ENCODE measurements at places on chromosomes 1 and 21.

GRCh38 chr1:17920881-17921640 lies 165.9 kb downstream of the ACTL8 start:
- no peak for DNase-seq

GRCh38 chr1:41726899-41727748 lies 191.6 kb downstream of the HIVEP3 start:
- DNase-seq, result no peak

DNA sequence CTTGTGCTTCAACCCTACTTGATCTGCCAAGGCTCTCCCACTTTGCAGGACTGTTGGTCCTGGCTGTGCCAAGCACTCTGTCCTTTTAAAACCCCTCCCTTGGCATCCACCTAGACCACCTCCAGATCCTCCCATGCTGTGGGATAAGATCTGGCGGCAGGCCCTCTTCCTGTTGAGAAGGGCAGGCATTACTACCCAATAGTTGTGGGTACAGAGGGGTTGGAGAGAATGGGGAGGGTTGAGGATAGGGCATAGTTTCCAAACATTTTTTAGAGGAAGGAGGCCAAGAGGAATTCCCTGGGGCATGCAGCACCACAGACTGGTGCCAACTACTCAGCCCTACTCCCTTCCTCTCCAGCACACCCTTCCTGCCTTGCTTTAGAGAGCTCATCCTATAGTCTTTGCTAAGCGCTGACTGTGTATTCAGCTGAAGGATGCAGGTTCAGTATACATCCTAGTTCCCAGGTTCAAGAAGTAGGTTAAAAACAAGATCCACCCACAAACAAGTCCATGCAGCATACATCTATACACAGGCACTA lies 70.7 kb downstream of the TRABD2B start:
- DNase-seq, result no peak

DNA sequence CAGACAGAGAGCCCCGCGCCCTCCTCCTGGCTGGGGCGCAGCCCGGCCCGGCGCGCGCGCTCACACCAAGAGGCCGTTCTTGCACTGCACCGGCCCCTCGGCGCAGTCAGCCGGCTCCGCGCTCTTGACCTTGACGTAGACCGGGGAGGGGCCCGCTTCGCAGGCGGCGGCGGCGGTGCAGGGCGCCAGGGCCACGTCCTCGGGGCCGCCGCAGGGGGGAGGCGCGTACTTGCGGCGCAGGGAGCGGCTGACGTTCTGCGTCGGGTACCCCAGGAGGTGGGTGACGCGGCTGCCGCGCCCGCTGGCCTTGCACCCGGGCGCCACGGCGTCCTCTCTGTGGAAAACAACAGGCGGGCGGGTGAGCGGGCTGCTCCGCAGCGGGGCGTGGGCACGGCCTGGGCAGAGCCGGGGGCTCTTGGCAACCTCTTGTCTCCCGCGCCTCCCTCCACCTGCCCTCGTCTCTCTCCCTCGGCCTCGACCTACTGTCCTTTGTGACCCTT lies 7.7 kb downstream of the VSIG8 start:
- no peak for DNase-seq

GRCh38 chr1:248404024-248404423 lies 1.2 kb downstream of the OR2T1 start:
- peak; percentile 66 for DNase-seq

DNA sequence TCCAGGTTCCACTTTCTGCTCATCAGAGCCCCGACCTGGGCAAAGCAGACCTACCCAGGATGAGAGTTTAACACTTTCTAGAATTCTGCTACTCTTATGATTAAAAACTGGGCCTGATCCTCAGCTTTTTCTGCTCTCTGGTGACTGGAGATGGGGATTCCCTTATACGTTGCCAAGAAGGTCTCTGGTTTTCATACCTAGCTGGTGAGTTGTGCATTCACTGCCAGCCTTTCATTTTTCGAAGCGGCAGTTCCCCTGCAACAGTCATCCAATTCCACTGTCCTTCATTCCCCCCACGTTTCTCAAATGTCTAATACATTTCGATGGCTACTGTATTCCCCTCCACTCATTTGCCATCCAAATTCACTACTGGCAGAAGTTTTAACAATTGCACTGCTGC lies 135.3 kb downstream of the ADSS2 start:
- DNase-seq, result no peak

DNA sequence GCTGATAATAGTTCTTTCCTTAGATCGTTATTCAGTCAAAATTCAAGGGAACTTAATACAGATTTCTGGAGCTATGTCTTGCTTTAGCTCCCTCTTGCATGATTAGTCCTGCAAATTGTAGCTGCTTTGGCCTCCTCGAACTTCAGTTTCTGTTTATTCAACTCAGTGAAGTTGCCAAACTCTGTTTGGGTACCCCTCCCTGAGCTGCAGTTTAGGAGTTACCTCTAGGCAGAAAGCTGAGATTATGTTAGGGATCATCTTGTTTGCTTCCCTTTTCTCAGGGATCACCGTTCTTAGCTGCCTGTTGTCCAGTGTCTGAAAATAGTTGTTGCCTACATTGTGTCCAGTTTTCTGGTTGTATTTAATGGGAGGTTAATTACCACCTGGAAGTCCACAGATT lies 43.5 kb downstream of the SNX27 start:
- no peak for DNase-seq

DNA sequence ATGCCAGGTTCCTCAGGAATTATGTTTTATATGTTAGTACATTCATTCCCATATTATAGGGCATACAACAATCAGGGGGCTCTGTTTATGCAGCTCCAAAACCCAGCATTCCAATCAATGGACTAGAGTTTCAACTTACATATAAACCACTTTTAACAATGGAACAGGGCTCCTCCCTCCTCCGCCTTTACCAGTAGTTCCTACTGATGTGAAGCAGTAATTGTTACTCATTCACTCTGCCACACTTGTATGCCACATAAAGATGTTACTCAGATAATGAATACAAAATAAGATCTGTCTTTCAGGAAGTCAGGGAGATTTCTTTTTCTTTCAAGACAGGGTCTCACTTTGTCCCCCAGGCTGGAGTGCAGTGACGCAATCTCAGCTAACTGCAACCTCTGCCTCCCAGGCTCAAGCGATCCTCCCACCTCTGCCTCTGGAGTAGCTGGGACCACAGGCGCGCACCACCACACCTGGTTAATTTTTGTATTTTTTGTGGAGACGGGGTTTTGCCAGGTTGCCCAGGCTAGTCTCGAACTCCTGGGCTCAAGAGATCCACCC lies 17.1 kb downstream of the ZNF281 start:
- DNase-seq, result peak; percentile 53

DNA sequence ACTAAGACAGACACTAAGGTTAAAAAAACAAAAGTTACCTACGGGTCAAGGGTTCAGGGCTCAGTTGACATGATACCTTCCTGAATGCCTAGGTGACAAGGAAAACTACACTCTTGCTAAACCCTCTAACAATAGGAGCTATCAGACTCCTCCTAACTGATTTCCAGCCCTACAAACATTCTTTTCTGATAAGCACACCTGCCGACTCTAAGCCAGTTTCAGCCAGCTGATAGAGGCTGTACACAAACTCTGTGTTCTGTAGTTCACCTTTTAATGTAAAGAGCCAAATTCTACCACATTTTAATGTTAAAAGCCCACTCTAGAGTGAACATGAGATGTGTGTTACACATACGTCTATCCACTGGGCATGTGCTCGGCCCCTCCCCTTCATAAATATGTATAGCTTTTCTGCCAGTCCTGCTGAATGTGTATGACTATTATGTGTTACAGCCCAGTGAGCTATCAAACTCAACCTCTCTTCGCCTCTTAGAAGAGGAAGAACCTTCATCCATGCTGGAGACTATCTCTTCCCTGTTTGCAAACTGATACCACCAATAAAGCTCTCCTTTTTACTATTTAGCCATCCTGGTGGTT lies 40.0 kb upstream of the FAM163A start:
- no peak for DNase-seq

GRCh38 chr1:20184997-20185833 lies 681 bp upstream of the UBXN10 start:
- no peak for DNase-seq

DNA sequence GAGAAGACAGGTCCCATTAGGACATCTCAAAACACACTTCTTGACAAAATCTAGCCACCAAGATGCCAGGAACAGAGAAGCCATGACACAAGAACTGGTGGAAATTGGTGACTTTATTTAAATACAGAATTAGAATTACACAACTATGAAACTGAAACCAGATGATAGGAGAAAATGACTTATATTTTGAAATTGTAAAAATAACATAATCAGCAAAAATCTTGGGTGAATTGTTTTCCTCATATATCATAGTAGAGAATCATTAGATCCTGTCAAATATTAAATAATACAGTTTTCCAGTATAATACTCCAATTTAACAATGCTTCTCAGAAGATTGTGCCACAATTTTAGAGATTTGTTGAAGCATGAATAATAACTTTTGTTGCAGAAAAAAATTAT lies 81.5 kb upstream of the MROH9 start:
- no peak for DNase-seq

- DNase-seq, result no peak
Measured at GRCh38 chr1:31782421-31783410, 18.6 kb upstream of the ADGRB2 start.

GRCh38 chr1:213057264-213058059 lies 6.4 kb downstream of the RPS6KC1 start:
- no peak for DNase-seq

DNA sequence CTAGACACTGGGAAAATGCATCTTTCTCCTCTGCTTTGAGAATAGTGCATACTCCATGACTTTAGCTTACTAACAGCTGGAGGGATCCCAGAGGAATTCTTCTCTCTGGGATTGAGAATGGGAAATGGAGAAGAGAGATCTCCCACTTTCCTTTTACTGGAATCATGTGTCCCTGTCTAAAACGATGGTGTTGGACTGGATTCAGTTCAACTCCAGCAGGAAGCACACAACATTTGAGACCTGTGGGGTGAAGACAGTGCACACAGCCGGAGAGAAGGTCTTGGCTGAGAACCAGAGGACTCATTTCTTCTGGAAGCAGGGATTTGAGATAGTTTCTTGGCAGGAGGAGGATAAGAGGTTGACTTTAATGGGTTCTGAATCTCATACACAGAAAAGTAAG lies 58.7 kb downstream of the TRABD2B start:
- no peak for DNase-seq

GRCh38 chr1:16167331-16168143 lies 11.7 kb upstream of the EPHA2 start:
- no peak for DNase-seq

GRCh38 chr1:37513795-37514349 lies 694 bp downstream of the MEAF6 start:
- no peak for DNase-seq

GRCh38 chr1:115714572-115715141 lies 53.9 kb downstream of the CASQ2 start:
- DNase-seq, result no peak

- DNase-seq, result no peak
Measured at GRCh38 chr1:119662034-119662437, 14.0 kb upstream of the ZNF697 start.

- no peak for DNase-seq
Measured at GRCh38 chr21:34613679-34614627, 960 bp downstream of the RCAN1 start.

DNA sequence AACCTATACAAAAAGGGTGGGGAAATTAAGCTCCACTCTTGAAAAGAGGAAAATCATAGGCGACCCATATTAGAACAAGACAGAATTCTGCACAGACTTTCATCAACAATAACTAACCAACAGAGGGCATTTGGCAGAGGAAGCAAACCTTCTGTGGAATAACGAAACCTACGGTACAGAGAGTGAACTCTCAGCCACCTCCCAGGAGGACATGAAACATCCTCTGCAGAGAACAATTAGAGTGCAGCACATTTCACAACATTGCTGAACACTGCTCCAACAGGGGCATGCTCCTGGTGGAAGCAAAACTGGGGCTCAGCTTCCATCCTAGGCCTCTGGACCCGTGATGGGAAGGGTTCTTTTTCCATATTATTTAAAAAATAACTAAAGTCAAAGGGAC lies 110.9 kb downstream of the KCNJ15 start:
- DNase-seq, result no peak

- no peak for DNase-seq
Measured at GRCh38 chr1:9145021-9145668, 16.2 kb upstream of the GPR157 start.

- no peak for DNase-seq
Measured at GRCh38 chr1:201884425-201884824, 4.3 kb upstream of the SHISA4 start.

DNA sequence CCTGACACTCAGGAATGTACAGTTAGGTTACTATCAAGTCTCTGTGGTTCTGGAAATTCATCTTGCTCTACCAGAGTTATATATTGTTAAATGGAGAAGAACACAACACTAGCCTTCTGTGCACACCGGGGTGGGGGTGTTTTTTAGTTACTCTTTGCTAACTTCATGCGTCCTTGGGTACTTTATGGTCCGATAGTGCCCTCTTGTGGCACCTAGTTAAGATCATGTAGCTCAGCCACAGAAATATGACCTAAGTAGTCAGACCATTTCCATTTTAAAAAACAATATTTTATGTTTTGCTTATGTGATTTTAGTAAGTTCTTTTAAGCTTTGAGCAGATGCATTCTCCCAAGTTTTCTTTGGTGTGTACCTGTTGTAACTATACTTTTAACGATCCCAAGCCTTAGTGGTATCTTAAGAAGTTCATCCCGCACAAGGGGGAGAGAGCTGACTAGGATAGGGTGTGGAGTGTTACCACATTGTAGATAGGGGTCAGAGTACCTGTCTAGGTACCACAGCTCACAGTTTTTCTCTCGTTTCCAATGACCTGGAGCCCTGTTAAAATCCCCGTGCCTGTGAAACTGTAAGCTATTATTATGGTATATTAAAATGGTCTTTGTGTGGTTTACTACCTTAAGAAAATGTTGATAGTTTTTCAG lies 20.6 kb upstream of the SH3D21 start:
- DNase-seq, result peak; percentile 69

DNA sequence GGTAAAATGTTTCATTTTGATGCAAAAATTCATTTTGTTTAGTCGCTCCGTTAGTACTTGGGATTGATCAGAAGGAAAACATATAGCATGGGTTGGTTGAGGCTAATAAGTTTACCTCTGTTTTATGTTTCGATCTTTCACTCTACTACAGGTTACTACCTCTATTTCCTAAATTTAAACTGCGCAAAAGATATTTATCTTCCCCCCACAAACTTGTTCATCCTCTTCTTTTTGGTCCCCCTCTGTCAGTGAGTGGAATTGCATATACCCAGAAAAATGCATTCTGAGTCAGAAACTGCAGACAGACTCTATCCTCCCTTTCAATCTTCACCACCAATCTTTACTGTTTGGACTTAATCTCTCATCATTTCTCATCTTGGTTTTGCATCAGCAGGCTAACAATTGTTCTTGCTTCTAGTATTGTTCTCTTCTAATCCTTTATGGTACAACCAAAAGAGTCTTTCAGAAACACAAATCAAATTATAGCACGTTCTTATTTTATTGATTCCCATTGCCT lies 316.0 kb upstream of the ADGRL4 start:
- DNase-seq, result no peak
